CD4-positive, alpha-beta T cell treated with Interleukin-10 for 1 hour (primary cell): ENCODE measurements at places on chromosomes 4 and X.

GRCh38 chr4:3013323-3013722 lies 50.0 kb downstream of the GRK4 start:
- no peak for DNase-seq

DNA sequence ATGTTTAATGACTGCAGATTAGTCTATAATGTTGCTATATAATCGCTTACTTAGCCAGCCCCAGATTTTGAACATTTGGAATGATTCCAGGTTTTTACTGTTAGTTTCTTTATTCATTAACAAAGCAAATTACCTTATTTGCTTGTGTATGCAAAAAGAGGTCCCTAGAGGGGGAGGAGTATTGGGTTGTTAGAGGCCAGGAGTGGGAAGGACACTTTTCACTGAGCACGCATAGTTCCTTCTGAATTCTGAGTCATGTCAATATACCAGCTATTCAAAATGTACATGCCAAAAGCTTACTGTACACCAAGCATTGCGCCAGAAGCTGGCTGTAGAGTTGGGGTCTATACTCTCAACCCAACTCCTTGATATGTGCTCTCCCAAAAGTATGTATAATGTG lies 5.1 kb upstream of the DGAT2L6 start:
- no peak for DNase-seq

- DNase-seq: no peak
Measured at GRCh38 chr4:94961420-94961819, 203.7 kb downstream of the BMPR1B start.

GRCh38 chr4:152565333-152565732 lies 29.4 kb upstream of the FBXW7 start:
- DNase-seq: no peak

DNA sequence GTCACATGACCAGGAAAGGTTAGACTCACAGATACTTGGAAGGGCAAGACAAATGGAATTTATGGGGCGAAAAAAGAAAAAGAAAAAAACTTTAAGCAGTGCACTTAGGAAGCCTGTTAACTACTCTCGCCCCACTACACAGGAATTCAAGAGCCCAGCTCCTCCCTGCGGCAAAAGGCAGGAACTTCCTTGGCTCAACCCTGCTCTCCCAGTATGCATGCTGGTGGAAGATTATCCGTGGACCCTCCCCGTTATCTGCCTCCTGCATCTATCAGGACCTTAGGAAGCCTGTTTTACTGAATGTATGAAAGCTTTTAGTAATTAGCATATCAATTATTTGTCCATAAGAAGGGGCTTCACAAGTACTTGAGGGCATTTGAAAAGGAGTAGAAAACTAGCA lies 40.1 kb upstream of the RPA4 start:
- DNase-seq: no peak

GRCh38 chr4:152083338-152083737 lies 322.5 kb upstream of the GATB start:
- no peak for DNase-seq

DNA sequence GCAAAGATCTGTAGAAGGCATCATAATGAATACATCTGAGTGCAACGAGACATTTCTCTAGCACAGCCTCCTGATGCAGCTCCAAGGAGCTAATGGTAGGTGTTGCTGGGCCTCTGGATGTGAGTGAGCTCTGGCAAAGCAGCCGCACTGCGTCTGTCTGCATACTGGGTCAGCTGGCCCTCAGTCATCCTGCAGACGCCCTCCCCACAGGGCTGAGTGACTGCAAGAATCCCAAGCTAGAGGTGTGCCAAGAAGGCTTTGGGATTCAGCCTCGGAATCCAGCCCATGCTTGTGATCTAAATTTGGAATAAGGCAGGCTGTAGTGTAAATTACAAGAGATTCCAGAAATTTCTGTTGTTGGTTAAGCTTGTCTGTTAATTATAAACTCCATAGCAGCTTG lies 18.5 kb downstream of the HERC3 start:
- DNase-seq: no peak

DNA sequence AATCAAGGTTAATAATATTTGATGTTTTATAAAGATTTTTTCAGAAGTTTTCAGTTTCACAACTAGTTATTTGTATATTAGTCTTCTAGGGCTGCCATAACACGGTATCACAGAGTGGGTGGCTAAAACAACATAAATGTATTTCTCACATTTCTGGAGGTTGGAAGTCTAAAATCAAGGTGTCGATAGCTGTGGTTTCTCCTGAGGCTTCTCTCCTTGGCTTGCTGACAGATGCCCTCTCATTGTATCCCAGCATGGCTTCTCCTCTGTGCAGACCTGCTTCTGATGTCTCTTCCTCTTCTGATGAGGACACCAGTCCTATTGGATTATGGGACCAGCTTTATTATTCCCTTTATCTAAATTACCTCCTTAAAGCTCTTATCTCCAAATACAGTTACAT lies 1456.6 kb downstream of the STIM2 start:
- no peak for DNase-seq

DNA sequence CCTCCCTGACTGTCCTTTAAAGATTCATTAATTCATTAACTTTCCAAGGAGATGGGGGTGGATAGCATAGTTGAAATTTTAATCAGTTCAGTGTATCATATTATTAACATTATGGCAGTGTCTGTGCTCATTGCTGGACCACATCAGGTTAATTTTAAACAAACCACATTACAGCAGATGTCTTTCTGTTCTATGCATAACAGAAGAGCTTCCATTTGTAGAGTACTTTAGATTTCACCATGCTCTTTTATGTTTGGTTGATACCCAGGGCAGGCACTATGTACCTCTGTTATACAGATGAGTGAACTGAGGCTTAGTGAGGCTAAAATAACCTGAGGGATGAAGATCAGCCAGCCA lies 41.1 kb downstream of the AFF2 start:
- DNase-seq: no peak

DNA sequence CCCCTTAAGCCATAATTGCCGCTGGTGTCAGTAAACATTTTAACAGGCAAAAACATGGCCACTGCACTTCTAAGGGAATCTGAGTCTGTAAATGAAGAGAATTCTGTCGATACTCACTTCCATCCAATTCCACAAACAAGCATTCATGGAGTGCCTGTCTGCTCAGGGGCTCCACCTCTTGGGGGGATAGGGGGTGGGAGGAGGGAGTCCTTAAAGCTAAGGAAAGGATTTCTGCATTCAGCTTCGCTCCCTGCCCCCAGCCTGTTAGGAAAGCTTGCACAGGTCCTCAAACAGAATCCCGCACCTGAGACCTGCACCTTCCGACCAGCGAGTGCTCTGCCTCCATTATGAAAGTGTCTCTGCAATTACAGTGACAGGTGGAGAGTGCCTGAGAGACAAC lies 130.2 kb upstream of the KIT start:
- DNase-seq: no peak

DNA sequence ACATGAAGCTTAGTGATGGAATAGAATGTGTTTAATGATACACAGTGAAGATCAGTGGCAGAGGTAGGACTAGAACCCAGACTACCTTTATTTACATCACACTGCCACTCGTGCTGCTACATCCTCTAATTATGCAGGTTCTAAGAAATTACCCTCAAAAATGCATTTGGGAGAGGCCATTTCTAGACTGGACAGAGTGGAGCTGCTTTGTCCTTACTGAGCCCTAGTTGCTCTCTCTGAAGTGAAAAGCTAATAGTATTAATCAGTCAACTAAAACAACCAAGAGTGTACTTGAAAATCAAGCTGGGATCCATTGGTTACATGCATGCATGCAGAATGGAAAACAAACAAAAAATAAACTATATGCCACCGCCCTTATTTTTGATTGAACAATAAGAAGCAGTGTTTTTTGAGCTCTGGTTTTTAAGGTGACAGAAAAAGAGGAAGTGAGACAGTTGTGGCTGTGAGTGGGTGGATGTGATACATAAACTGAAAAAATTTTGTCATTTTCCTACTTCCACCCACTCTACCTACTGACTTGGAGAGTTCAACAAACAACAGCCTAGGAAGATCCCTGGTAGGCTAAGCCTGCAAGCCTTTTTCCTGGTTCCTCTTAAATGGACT lies 6.8 kb upstream of the VSIG4 start:
- peak; percentile 25 for DNase-seq

- no peak for DNase-seq
Measured at GRCh38 chr4:29319663-29320340, 1400.4 kb upstream of the PCDH7 start.

- DNase-seq: no peak
Measured at GRCh38 chrX:80432863-80433262, 12.6 kb downstream of the TENT5D start.

DNA sequence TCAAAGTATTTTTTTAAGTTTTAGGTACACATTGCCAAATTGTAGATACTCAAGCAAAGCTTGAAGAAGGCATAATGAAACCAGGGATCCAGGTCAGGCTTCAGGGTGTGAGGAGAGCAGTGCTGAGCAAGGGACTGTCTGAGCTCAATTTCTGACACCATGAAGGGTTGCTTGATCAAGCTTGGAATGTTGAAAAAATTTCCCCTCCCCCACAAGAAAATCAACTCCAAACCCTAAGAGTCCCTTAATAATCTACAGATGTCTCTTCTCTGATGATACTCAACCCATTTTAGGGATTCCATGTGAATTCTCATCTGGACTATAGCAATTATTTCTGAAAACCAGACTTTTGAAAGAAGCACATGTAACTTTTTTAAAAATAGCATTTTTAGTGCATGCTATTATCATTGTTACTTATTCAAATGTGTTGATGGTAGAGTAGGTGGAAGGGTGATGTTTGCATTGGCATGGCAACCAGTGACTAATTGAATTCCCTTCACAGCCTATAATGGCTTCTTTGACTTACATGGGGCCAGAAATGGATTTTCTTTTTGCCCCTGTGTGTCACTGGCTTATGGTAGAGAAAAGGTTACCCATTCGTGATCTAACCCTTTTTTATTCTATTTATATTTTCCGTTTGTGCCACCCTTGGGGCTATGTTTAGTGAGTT lies 252.0 kb downstream of the FBXW7 start:
- no peak for DNase-seq

GRCh38 chr4:118916691-118917289 lies 28.1 kb downstream of the SYNPO2 start:
- no peak for DNase-seq

DNA sequence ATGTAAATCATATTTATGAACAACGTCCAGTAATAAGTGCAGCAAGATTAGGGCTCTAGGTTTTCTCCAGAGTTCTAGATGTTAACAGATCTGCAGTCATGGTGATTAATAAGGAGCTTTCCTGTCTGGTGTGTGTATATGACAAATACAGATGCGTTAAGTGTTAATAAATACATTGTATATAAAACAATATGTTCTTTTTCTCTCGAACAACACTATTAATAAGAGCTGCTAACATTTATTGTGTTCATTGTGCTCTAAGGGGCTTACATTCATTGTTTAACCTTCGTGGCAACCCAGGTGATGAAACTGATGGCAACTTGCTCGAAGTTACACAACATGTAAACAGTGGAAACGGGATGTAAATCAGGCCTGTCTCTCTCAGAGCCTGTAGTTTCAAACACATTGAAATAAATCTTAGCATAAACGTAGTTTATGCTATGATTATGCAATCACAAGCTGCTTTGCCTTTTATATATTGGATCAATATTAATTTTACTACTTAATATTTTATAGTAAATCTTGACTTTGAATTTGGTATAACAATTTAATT lies 547 bp upstream of the CLGN start:
- DNase-seq: no peak

GRCh38 chr4:100517864-100518341 lies at the start of gene EMCN:
EMCN (minus strand) TSS chr4:100518022; CDS start chr4:100517914, 108 bp downstream.
- no peak for DNase-seq

DNA sequence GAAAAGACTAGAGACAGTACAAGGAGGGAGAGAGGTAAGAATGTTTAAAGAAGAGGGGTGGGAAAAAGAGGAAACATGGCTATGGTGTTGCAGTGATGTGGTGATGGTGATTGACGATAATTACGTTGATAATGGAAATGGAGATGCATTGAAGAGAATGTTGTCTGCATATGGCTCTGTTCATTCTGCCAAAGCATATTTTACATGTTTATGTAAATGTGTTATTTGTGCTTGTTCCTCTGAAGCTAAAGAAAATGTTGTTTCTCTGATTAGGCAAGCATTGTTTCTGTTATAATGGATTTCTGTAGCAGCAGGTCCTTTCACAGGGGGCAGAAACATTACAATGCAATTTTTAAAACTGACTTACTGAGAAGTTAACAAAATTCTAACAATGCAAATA lies 958.8 kb downstream of the CCSER1 start:
- DNase-seq: no peak

- no peak for DNase-seq
Measured at GRCh38 chr4:3708103-3708510, 58.1 kb upstream of the ADRA2C start.

GRCh38 chr4:65401083-65401482 lies 269.2 kb downstream of the EPHA5 start:
- no peak for DNase-seq

GRCh38 chr4:1991087-1991486 lies 17.7 kb downstream of the NELFA start:
- no peak for DNase-seq

DNA sequence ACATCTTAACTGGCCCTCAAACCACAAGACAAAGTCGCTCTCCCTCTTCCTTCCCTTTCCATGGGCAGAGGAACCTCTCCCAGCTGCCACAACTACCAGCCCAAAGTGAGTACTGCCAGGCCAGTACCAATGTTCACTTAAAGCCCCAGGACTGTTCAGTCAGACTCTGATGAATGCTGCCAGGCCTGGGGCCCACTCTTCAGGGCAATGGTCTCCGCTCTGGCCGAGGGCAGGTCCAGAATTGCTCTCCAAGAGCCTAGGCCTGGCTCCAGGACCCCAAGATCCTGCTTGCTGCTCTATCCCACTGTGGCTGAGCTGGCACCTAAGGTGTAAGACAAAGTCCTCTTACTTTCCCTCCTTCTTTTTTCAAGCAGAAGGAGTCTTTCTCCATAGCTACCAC lies 790.9 kb downstream of the KLHL13 start:
- DNase-seq: no peak

DNA sequence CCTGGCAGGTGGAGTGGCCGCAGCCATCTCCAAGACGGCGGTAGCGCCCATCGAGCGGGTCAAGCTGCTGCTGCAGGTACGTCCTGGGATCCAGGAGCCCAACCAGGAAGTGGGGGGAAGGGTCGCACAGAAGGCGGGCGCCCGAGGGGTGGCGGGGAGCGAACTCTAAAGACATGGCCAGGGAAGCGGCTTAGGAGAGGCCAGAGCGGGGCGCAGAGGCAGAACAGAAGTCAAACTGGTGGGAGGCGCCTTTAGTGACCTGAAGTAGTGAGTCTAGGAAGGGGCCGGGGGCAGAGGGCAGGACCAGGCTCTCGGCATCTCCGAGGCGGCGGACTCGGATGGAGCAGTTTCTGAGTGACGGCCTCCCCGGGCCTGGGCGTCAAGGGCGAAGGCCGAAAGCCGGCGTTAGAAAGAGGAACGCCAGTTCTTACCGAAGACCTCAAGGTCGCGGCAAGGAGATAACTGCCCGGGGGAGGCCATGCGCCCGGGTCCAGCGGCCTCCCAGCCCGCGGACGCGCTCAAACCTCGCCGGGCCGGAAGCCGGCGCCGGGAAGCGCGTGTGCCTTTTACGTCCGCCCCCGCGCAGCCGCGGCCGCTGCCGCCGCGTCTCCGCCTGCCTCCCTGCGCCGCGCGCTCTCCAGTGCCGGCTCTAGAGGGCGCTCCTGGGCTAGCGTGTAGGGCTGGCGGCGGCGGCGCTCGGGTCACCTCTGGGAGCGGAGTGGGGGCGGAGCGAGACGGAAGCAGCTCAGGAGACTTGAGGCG lies 488 bp downstream of the SLC25A5 start:
- peak; percentile 90 for DNase-seq

GRCh38 chr4:30610361-30610760 lies 109.8 kb upstream of the PCDH7 start:
- no peak for DNase-seq
